Activated CD4-positive, alpha-beta T cell treated with anti-CD3 and anti-CD28 coated beads for 24 hours (primary cell): ENCODE measurements at places on chromosomes 13 and 19.

GRCh38 chr13:98019186-98019585 is 65.7 kb downstream of the IPO5 start:
- no peak for DNase-seq

DNA sequence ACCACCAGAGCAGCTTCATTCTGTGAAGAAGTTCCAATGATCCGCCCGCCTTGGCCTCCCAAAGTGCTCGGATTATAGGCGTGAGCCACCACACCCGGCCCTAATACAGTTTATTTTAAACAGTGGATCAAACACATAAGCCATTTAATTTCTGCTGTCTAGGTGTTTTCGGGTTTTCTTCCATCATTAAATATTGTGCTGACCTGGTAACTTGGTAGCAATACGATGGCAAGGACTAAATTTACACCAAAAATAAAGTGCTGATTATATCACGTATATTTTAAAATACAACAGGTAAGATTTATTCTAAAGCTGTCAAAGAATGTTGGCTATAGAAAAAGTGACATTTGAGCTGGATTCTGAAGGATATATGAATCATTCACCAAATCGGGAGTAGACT is 1.3 kb downstream of the MED4 start:
- no peak for DNase-seq

DNA sequence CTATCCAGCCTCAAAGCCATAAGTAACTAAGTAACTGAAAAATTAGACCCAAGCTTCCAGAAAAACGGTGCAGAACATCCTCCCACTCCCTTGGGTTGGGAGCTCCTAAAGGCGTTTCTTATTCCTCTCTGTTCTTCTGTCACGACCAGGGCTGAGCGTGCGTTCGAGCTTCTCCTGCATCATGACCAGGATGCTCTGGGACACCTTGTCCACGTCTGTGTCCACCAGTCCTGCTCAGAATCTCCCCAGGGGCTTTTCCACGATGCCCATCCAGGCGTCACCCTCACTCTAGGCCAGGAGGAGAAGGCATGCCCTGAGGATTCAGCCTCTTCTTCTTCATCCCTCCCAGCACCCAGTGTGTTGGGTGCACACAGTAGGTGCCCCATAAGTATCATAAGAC is 37.8 kb upstream of the GAS6 start:
- DNase-seq = no peak

GRCh38 chr19:57319869-57320179 is 448 bp upstream of the ZNF543 start:
- DNase-seq = no peak

DNA sequence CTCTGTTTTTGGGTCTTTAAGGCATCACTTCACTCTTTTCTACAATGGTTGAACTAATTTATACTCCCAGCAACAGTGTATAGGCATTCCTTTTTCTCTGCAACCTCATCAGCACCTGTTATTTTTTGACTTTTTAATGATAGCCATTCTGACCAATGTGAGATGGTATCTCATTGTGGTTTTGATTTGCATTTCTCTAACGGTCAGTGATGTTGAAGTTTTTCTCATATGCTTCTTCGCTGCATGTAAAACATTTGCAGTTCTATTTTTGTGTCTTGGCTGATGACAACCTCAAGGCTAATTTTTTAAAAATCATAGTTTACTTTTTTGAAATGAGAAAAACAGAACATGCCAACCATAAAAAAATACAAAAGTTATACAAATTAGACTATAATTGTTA is 258.2 kb upstream of the EDNRB start:
- DNase-seq = no peak

- no peak for DNase-seq
Measured at GRCh38 chr19:9729162-9729561, 39.4 kb downstream of the ZNF846 start.

- no peak for DNase-seq
Measured at GRCh38 chr19:33292595-33293254, 9.6 kb downstream of the CEBPA start.

- no peak for DNase-seq
Measured at GRCh38 chr19:41925208-41926003, 2.8 kb downstream of the ERFL start.

DNA sequence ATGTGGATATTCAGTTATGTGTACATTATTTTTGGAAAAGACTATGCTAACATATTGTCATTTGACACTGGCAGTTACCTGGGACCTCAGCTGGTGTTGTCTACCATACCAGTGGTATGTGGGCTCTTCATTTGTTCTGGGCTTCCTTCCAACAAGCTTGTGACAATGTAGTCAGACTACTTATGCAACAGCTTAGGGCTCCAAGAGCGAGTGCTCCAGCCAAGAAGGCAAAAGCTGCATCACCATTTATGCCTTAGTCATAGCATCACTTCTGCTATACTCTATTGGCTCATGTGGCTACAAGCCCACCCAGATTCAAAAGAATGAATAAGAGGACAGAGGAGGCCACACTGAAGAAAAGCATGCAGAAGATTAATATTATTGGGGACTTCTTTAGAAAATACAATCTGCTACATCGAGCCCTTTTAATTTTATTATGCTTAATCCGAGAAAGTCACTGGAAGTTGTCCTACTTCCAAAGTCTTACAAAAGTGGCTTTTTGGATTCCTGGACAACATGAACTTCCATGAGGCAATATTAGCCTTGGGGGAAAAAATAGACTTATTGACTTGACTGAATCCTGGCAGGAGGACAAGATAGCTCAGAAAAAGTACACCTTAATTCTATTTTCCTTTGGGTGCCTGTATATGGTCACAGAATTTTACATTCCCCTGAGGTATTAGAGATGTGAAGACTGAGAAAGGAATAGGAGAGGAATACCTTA is 529.4 kb upstream of the HTR2A start:
- no peak for DNase-seq

- no peak for DNase-seq
Measured at GRCh38 chr19:35177377-35178274, 23.1 kb downstream of the FXYD5 start.

GRCh38 chr13:35826626-35827254 is 304.4 kb downstream of the DCLK1 start:
- DNase-seq = no peak

DNA sequence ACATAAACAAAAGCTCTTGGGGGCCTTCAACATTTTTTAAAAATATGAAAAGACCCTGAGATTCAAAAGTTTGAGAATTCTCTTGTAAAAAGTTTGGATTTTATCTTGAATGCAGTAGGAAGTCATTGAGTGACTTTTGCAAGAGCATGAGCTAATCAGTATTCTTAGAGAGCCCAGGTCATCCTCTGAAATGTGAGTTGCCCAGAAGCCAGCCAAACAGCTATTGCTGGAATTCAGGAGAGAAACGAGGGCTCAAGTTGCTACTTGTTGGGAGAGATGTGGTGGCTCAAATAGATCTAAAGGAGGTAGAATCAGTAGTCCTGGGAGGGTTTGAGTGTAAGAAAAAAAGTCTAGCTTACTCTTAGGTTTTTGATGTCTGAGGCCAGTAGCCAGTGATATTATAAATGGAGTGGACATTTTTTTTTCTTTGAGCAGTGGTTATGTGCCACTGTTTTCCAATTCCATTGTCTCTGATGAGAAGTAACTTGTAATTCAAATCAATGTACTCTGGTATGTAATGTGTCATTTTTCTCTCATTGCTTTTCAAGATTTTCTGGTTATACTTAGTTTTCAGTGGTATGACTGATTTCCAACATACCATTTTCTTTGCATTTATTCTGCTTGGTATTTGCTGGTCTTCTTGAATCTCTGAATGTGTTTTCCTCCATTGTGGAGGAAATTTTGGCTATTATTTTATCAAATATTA is 30.7 kb downstream of the LMO7 start:
- DNase-seq = no peak

GRCh38 chr13:67632590-67632989 is 402.5 kb upstream of the PCDH9 start:
- DNase-seq = no peak

GRCh38 chr13:77508959-77509620 is 26.4 kb upstream of the SCEL start:
- no peak for DNase-seq

DNA sequence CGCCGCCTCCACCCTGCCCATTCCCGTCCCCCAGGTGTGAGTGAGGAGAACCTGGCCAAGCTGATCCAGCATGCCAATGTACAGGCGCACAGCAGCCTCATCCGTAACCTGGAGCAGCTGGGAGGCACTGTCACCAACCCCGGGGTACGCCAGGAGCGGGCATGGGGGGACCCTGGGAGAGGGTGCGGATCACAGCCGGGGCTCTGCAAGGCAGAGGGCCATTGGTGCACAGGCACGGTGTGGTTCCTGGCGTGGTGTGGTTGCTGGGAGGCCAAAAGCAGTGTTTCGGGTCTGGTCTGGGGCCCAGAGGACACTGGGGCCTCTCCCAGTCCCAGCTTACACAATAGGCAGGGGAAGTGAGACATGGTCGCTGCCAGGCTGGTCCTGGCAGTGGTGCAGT is 8.3 kb downstream of the STXBP2 start:
- no peak for DNase-seq

- DNase-seq = no peak
Measured at GRCh38 chr19:3019211-3019854, 9.7 kb downstream of the TLE2 start.

DNA sequence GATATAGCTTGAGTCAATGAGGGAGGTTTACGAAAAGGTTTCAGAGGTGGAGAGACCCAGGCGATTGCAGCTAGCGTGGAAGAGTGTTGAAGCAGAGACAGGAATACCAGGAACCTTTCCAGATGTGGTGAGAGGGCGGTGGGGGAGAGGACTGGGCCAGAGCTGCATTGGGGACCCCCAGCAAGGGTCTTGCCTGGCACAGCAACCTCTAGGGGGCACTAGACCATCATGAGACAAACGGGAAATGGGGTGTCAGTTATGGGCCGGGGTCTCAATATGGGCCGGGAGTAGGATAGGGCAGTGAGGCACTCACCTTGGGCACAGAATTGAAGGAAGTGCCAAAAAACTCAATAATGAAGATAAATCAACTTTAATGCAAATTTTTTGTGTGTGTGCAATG is 2.1 kb upstream of the LRP3 start:
- no peak for DNase-seq

- DNase-seq = no peak
Measured at GRCh38 chr19:48877855-48878195, 5.6 kb downstream of the PPP1R15A start.

GRCh38 chr13:43339805-43340550 is 316.6 kb downstream of the DNAJC15 start:
- DNase-seq = no peak

DNA sequence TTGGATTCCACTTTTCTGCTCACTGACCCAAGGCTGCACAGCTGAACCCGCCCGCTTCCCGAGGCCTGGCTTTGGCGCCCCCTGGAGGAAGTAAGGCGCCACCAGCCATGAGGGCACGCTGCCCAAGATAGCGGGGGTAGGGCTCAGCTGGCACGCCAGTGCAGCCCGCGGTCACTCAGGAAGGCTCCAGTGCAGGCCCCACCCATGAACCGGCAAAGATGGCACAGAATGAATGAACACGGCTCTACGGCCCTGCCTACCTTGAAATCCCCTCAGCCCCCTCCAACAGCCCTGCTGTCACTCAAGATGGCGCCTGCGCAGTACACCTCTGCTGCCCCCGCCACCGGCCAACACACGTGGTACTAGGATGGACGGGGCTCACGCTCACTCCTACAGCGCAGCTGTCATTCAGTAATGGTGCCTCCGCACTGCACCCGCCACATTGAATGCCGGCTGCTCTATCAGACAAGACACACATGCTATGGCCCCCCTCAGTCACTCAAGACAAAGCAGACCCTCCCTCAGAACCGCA is 3.0 kb downstream of the PEG3 start:
- DNase-seq = no peak

DNA sequence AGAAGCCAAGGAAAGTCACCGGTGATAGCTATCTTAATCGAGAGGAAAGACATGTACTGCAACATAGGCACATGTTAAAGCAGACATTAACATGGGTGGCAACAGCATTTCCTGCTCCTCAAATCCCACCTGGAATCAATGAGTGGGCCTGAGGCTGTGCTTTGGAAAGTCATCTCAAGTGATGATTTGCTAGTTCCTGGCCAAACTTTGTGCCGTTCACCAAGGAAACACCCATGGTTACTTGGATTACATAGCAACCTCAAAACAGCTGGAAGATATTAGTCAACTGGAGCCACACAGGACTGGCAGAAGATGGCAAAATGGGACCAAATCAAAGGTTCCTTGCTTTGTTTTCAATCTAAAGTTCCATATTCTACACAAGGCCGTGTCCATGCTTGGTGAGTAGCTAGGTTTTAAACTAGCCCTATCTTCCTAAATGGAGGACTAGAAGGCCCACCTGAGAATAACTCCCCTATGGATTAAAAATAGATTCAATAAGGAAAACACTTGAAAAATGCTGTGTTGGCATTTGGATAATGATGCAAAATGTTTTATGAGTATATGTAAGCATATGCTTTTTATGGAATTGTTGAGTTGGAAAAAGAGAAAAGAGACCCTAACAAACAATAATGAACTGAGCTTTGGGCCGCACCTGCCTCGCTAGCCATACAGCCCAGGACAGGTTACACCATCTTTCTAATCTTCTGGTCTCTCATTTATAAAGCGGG is 144.5 kb downstream of the RGCC start:
- DNase-seq = no peak

DNA sequence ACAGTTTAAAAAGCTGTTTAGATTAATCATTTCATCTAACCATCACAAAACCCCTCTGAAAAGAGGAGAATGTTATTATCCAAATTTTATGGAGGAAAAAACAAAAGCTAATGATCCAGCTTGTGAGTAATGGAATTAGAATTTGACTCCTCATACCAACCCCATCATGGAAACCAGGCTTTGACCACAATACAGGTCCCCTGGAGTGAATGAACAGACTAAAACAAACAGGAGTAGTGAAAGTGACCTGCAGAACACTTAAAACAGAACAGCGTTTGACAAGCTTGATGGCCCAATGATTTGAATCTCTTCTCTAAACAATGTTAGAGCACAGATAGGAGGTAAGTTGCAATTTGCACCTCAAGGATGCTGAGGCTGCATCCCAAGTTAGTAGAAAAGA is 230.0 kb downstream of the DCT start:
- DNase-seq = no peak

DNA sequence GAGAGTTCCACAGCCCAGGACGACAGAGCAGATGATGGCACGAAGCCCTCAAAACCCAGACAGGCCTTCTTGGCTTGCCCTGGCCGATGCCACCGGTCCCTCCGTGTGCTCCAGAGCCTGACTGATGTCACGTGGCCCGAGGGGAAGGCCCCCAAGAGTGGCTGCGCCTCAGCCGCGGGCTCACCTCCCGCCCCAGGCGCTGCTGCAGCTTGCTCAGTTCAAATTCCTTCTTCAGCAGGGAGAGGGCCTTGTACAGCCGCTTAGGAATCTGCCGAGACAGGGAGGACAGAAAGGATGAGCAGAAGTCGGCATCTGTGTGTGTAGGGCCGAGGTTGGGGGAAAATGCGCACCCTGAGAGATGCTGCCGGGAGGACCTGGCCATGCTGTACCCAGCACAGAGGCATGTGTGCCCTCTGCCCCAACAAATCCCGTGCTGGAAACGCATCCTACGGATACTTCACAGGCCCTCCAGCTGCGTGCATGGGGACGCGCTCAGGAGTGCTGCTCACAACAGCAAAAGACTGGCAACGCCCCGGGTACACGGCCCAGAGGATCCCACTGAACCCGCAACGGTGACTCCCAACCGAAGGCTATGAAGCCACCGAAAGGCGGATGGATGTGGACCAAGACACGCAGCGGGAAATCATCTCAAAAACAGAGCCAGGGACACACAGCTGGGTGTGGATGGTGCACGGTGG is 12.9 kb downstream of the LONP1 start:
- no peak for DNase-seq
